ENCODE measurements at places on chromosomes 3 and 15.

- DNase-seq = no peak
These were observed 234.1 kb downstream of the THSD4 start for GRCh38 chr15:71349336-71349735.

DNA sequence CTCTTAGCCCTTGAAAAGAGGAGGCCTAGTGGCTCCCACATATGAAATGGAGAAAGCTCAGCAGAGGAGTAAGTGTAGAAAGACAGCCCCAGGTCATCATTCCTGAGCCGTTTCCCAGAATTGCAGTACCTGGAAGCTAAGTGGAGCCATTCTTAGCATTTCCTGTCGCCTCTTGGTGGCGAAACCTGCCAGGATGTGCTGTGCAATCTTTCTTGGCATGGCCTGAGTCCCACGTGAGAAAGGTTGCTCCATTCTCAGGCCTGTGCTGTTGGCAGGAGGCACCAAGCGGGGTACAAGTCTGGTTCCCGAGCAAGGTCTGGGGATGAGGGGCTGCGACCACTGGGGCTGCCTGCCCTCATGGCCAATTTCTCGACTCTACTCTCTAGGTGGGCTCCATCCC is 207.2 kb upstream of the TPM1 start:
- DNase-seq = no peak

DNA sequence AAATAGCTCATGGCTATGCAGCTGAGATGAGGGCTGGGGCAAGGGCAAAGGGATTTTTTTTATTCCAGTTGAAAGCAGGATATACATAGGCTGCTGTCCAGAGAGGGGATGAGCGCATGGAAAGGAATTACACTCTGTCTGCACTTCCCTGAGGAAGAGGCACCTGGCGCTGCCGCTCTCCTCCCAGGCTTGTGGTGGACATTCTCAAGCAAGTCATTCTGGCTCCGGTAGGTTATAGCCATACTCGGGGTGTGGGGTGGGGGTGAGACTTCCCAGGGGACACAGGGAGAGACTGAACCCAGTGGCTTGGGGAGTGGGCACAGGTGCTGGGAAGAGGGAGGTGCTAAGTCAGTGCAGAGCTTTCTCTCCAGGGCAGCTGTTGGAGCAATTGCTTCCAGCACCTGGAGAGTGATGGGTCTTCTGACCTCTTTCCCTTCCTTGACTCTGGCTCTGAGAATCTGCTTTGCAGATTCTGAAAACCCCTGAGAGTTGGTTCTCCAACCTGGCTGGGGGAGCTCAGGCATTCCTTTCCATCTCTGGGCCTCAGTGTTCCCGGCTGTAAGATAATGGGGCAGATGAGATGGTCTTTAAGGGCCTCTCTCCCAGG is 24.3 kb downstream of the CYP8B1 start:
- DNase-seq = no peak

GRCh38 chr15:84981711-84982300 is at the start of gene PDE8A:
Gene PDE8A, plus strand, starts transcription at chr15:84981856. Its CDS starts 307 bp downstream, at chr15:84982163.
- DNase-seq = no peak

DNA sequence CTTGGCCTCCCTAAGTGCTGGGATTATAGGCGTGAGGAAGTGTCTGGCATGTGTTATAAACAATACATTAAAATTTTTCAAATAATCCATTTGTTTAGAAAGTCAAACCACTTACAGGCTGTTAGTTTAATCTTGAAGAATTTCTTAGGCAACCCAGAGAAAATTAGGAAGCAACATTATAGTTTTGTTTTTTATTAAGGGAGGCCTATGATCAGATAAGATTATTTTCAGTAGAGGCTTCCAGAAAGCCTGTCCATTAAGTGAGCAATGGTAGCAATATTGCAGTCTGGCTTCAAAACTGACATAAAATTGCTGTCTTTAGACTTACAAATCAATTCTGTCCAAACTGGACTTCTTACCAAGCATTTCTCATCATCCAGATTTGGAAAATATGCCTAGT is 49.6 kb downstream of the CD47 start:
- no peak for DNase-seq

Measured in NCI-H510A (cell line).